Astrocyte (in vitro differentiated cells and primary cell): ENCODE measurements at places on chromosomes 1 and 21.

DNA sequence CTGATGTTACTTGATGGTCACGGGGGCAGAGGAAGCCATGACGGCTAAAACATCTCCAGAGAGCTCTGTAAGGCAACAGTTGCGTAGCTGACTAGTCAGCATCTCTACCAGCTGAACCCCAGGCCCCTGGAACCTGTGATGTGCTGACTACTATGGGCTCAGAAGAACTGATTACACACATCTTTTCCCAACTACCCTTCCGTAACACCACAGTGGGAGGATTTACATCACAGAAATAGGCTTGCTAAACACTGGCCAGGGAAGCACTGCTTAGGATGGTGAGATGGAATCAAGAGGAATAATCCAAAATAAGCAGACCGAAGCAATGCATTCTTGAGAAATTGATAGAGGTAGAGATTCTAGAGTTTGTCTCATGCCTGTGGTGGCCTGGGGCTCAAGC is 122.5 kb downstream of the SMYD2 start:
- H3K27ac ChIP-seq = peak overlapping the region; percentile 79
- no peaks in the 10 kb centered on the region for H3K27me3 ChIP-seq
- peaks cover 27% of the 10 kb centered on the region for H3K36me3 ChIP-seq
- H3K4me1 ChIP-seq = peaks cover 44% of the 10 kb centered on the region
- DNase-seq = peak; percentile 65

DNA sequence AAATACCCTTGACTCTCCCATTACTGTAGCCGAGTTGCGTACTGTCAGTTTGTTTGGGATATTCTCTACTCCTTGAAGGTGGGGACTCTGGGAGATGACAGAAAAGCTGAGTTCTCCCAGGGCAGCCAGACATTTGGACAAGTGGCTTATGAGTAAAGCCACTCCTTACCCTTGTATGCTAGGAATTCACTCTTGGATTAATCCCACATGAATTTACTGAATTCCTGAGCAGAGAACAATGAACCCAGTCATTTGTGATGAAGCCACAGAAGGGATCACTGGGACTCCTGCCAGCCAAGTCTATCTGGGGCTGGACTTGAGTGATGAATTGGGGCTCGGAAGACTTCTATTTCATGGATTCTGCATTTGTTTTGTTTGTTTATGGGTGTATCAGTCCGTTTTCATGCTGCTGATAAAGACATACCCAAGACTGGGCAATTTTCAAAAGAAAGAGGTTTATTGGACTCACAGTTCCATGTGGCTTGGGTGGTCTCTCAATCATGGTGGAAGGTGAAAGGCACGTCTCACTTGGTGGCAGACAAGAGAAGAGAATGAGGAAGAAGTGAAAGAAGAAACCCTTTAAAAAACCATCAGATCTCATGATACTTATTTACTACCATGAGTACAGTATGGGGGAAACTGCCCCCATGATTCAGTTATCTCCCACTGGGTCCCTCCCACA is 25.1 kb downstream of the C1orf116 start:
- H3K36me3 ChIP-seq = no peaks in the 10 kb centered on the region
- H3K4me1 ChIP-seq = peaks cover 9% of the 10 kb centered on the region
- H3K4me3 ChIP-seq = no peak overlapping the region
- peak; percentile 99 for DNase-seq
- peak overlapping the region; percentile 82 for H3K27ac ChIP-seq

DNA sequence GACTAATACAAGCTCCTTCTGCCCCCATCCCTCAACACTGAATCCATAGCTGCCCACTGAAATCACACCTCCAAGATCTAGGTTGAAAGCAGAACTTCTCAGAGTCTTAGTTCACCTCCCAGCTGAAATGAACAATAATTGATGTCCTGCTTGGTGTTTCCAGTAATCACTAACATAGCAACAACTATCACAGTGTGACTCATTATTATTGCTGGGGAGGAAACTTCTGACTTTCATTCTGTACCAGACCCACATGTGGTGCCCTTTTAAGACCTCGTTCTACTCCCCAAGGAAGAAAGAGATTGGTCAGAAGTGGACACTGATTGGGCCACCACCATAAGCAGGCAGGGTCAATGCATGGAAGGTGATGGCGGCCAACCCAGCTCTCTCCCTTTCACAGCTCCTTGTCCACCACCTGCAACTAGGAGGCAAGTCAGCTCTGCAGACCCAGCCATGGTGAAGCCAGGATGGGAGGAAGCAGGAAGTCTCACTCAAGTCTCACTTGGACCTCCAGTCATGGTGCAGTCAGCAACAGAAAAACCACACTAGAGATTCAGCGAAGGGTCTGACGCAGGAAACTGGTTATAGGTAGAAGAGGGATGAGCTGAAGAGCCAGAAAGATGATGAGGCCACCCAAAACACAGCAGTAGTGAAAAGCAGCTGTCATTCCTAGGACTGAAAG is 720.2 kb downstream of the PTPRU start:
- H3K36me3 ChIP-seq = no peaks in the 10 kb centered on the region
- H3K27me3 ChIP-seq = no peaks in the 10 kb centered on the region
- H3K4me1 ChIP-seq = no peaks in the 10 kb centered on the region
- no peak overlapping the region for H3K4me3 ChIP-seq
- no peak for DNase-seq

DNA sequence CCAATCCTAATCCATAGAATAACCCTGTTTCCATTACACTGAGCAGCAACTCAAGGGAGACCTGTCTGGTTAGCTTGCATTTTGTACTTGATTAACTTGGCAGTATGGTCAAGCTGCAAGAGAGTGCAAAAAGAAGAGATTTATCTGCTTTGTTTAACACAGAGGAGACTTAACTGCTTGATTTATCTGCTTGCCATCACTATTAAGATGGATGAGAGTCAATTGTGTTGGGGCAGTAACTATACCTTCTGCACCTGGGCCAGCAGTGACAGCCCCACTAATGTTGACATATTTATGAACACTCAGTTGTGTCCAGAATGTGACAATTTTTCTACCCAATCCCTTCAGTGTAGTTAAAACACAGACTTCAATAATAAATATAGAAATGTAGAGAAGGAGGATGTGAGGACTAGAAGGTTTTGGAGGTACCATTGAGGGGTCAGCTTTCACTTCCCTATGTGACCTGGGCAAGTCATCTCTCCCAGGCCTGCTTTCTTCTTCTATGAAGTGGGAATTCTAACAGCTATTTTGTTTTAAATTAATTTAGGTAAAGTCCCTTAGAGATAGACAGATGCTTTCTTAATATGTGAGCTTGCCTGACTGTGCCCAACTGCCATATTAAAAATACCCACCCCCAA is 159.1 kb upstream of the KCNK2 start:
- no peak overlapping the region for H3K4me3 ChIP-seq
- no peaks in the 10 kb centered on the region for H3K27me3 ChIP-seq
- H3K4me1 ChIP-seq = no peaks in the 10 kb centered on the region

- no peak overlapping the region for H3K27ac ChIP-seq
- H3K36me3 ChIP-seq = no peaks in the 10 kb centered on the region
These were observed 202.4 kb downstream of the KCNT2 start for GRCh38 chr1:196405839-196406238.

DNA sequence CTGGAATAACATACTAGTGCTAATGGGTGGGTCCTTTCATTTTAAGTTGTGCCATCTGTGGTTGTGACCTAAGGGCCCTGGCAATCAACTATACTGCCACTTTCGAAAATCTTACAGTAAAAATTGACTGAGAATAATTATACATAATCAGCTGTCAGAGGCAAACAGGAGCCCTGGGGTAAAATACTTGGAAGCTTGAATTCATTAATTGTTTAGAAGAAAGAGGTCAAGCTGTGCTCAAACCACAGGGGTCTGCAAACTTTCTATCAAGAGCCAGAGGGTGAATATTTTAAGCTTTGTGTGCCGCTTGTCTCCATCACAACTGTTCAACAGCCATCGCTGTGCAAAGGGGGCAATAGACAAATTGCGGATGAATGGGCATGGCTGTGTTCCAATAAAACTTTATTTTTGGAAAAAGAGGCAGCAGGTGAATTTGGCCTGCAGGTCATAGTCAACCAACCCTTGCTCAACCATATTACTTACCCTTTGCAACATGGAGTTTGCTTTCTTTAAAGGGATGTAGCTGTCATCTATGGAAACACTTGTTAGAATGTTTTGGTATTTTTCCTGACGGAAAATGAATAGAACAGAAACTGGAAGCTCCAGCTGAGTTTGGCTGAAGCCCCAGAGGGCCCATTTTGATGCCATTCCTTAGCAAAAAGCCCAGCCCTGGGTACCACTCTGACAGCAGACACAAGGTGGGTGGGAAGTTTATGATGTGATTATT is 35.7 kb upstream of the USP1 start:
- H3K27me3 ChIP-seq = no peaks in the 10 kb centered on the region
- no peak for DNase-seq
- H3K27ac ChIP-seq = no peak overlapping the region
- no peaks in the 10 kb centered on the region for H3K36me3 ChIP-seq
- H3K4me1 ChIP-seq = no peaks in the 10 kb centered on the region
